ENCODE measurements at places on chromosomes 2 and 18. TPM values are rescaled to one million over a fixed set of nuclear protein-coding genes. Genes with fewer than 3 reads are reported as not detected.

The CPLX4 gene
- total RNA-seq = not detected

The GRB14 gene
- not detected for total RNA-seq

The GPR35 gene
- total RNA-seq = 15.7 TPM

The MC4R gene
- total RNA-seq = not detected

DNA sequence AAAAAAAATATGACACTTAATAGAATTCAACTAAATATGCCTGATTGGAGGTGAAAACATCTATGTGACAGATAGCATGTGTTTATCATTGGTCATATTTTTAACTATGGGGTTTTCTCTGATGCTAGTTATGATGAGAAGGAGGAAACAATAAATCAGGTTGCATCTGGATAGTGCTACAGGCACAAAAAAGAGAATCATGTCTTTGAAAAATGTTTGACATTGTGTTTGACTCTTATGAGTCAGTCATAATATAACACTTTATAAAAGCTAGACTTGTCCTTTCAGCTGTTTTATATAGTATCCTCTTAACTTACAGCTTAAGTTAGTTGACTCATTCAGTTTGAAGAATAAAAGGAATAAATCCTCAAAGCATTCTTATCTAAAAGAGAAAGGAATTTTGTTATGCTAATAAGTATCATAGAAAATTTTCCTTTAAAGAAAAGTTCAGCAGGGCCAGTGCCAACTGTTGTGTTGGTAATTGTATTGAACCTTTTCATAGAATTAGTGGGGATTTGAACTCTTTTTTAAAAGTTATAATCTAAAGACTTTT, 78.4 kb upstream of the UBXN4 start:
- DNase-seq = no peak
- H3K27me3 ChIP-seq = no peaks in the 10 kb centered on the region
- H3K4me3 ChIP-seq = no peak overlapping the region
- no peaks in the 10 kb centered on the region for H3K4me1 ChIP-seq
- H3K27ac ChIP-seq = no peak overlapping the region
- H3K36me3 ChIP-seq = peaks cover 11% of the 10 kb centered on the region

GRCh38 chr2:224146356-224147160, 107.5 kb upstream of the SERPINE2 start:
- DNase-seq = no peak
- H3K4me1 ChIP-seq = no peaks in the 10 kb centered on the region
- no peak overlapping the region for H3K4me3 ChIP-seq
- no peak overlapping the region for H3K27ac ChIP-seq
- no peaks in the 10 kb centered on the region for H3K36me3 ChIP-seq

GRCh38 chr2:143877056-143877455, 642.9 kb downstream of the ZEB2 start:
- no peak overlapping the region for H3K27ac ChIP-seq
- H3K27me3 ChIP-seq = no peaks in the 10 kb centered on the region
- DNase-seq = no peak
- no peaks in the 10 kb centered on the region for H3K4me1 ChIP-seq
- no peak overlapping the region for H3K4me3 ChIP-seq
- no peaks in the 10 kb centered on the region for H3K36me3 ChIP-seq

DNA sequence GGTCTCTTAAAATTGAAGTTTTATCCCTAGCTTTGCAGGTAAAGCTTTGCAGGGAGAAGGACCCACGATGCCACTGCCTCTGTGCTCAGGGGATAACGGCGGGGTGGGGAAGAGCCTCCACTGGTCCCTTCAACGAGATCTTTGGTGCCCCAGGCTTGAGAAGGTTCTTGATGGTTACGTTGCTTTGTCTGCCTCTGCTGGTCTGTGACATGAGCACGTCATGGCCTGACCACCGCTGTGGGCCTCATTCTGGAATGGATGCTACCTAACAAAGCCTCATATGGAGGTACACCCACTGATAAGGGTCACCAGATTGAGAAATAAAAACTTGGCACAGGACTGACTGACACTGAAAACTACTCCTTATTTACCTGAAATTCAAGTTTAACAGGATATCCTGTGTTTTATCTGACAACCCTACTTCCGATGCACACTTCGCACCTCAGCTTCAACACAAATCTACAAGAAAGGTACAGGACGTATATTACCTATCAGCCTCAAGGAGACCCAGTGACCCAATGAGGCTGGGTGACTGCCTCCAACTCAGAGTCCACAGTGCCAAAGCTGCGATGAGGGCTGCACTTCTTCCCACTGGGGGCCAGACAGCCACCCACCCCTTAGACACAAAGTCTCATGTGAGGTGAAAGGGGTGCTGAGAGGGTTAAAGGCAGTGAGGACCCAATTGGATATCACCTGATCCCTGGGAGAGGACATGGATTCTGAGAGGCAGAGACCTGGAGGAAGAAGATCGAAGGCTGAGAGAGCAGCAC, 64.9 kb downstream of the EIPR1 start:
- H3K36me3 ChIP-seq = no peaks in the 10 kb centered on the region
- DNase-seq = peak; percentile 13
- H3K4me3 ChIP-seq = no peak overlapping the region
- H3K27ac ChIP-seq = no peak overlapping the region

DNA sequence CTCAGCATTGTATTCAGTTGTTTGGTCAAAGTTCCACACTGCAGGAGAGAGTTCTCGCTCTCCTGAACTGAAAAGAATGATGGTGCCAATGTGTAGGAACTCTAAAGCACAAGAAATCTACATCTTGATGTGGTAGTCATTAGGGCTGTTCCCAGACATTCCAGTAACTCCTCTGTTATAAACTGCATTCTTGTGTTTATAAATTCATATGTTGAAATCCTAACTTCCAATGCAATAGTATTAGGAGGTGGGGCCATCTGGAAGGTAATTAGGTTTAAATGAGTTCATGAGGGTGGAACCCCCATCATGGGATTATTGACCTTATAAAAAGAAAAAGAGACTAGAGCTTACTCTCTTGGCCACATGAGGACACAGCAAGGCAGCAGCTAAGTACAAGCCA, 239.6 kb downstream of the CDH20 start:
- no peak overlapping the region for H3K27ac ChIP-seq
- H3K4me3 ChIP-seq = no peak overlapping the region
- H3K4me1 ChIP-seq = no peaks in the 10 kb centered on the region
- no peaks in the 10 kb centered on the region for H3K27me3 ChIP-seq
- H3K36me3 ChIP-seq = no peaks in the 10 kb centered on the region
- no peak for DNase-seq

DNA sequence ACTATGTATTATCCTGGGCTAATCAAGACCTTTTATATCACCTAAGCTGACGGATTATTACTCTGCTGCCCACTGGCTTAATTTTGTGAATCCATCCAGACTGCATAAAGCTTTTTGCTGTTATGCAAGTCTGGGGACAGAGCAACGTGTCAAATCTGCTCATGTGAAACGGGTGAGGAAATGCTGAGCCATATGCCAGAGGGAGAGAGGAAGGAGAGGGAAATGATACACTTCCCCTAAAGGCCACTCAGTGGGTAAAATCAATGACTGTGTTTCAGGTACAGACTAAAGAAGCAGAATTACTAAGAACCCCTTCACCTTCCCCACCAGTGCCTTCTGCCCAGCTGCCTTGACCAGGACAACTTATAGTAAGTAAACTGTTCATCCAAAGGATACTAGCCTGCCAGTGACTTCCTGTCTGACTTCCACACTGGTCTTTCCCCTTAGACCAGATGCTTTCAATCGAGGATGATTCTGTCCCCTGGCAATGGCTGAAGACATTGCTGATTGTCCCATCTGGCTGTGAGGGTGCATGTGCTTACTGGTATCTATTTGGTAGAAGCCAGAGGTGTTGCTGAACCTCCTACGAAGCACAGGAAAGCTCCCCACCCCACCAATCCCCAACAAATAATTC, 43.0 kb downstream of the STAT1 start:
- no peaks in the 10 kb centered on the region for H3K4me1 ChIP-seq
- peaks cover 95% of the 10 kb centered on the region for H3K36me3 ChIP-seq
- H3K4me3 ChIP-seq = no peak overlapping the region

- H3K4me3 ChIP-seq = no peak overlapping the region
- H3K36me3 ChIP-seq = no peaks in the 10 kb centered on the region
Observed at GRCh38 chr2:188979187-188980114, 5.3 kb downstream of the COL3A1 start.

DNA sequence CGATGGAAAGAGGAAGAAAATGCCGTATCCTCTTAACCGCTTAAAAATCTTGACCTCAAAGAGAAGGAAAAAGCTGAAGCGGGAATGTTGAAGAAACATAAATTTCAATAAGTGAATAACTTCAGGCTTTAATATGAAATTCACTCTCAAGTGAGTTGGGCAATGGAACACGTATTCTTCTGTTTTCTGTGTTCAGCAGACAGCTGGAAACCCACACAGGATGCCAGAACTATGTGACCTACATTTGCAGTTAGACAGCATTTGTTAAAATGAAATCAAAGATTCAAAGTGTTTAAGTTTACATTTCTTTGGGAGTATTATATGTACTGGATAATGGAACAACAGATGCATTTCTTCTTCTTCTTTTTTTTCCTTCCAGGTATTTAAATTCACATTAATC, 80.5 kb upstream of the SPATS2L start:
- H3K4me1 ChIP-seq = no peaks in the 10 kb centered on the region
- no peaks in the 10 kb centered on the region for H3K36me3 ChIP-seq
- H3K4me3 ChIP-seq = no peak overlapping the region
- DNase-seq = no peak
- H3K27me3 ChIP-seq = no peaks in the 10 kb centered on the region

Measured in natural killer cell (primary cell).